ENCODE measurements at places on chromosomes 13 and 19. TPM values are rescaled to one million over a fixed set of nuclear protein-coding genes. Genes with fewer than 3 reads are reported as not detected.

NAPSA gene
- polyA plus RNA-seq: 0.29 TPM

ZNF536 gene
- polyA plus RNA-seq: 3.8 TPM

C19orf38 gene
- 3.0 TPM for polyA plus RNA-seq

SIGLEC8 gene
- polyA plus RNA-seq: not detected

LATS2 gene
- 13.5 TPM for polyA plus RNA-seq

PSG2 gene
- 1.4 TPM for polyA plus RNA-seq

RASAL3 gene
- polyA plus RNA-seq: 1.0 TPM

NBEA gene
- polyA plus RNA-seq: 17.1 TPM

CCL25 gene
- polyA plus RNA-seq: not detected

PBX4 gene
- polyA plus RNA-seq: 3.1 TPM
